ENCODE measurements at places on chromosomes 1 and 21. TPM values are rescaled to one million over a fixed set of nuclear protein-coding genes. Genes with fewer than 3 reads are reported as not detected.

DNA sequence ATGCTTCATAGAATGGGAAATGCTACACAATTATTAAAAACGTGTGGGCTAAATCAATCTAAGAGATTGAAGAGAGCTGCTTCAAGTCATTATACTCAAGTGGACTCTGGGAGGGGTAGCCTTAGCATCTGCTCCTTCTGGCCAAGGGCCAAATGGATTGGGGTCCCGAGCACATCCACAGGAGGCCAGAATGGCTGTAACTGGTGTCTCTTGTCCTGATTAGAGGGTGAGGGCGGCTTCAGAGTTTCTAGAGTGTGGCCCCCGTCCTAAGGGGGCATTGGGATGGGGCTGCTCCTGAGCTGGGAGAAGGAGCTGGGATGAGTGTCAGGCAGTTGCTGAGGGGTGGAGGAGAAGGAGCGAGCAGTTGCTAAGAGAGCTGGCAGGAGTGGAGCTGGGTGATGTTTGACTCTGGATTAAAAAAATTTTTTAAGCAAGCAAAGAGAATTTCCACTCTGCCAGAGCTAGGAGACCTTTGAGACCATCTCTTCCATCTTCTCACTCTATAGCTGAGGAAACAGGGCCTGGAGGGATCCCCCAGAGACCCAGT, 71.3 kb upstream of the TLR5 start:
- DNase-seq: no peak

DNA sequence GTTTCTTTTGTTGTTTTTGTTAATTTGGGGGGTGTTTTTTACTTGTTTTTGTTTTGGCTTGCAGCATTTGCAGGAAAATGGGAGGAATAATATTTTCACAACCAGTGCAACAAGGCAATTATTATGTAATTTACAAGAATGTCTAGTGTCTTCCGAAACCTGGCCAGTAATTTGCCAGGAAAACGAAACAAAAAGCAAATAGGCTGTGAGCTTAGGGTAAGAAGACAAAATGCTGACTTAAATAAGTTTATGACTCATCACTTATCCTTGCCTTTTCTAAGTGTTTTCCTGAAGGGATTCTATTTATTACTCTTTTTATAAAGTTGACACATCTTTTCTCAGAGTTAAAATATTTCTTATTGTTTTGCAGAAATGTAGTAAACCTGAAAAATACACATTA, 49.8 kb downstream of the KCNT2 start:
- peak; percentile 43 for DNase-seq

- no peak for DNase-seq
Measured at GRCh38 chr1:197343663-197344273, 75.7 kb downstream of the CRB1 start.

DNA sequence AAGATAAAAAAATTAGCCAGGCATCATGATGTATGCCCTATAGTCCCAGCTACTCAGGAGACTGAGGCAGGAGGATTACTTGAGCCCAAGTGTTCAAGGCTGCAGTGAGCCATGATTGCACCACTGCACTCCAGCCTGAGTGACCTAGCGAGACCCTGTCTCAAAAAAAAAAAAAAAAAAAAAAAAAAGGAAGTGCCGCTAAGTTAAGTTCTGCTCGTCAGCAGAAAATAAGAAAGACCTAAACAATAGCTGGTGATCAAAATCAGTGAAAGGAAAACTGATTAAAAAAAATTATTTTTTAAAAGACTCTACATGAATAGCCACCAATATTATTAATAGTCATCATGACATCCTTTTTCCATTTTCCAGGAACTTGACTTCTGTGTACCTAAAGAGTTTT, 44.2 kb upstream of the MTR start:
- DNase-seq: no peak

- no peak for DNase-seq
Measured at GRCh38 chr1:182877842-182878241, 38.7 kb downstream of the DHX9 start.

DNA sequence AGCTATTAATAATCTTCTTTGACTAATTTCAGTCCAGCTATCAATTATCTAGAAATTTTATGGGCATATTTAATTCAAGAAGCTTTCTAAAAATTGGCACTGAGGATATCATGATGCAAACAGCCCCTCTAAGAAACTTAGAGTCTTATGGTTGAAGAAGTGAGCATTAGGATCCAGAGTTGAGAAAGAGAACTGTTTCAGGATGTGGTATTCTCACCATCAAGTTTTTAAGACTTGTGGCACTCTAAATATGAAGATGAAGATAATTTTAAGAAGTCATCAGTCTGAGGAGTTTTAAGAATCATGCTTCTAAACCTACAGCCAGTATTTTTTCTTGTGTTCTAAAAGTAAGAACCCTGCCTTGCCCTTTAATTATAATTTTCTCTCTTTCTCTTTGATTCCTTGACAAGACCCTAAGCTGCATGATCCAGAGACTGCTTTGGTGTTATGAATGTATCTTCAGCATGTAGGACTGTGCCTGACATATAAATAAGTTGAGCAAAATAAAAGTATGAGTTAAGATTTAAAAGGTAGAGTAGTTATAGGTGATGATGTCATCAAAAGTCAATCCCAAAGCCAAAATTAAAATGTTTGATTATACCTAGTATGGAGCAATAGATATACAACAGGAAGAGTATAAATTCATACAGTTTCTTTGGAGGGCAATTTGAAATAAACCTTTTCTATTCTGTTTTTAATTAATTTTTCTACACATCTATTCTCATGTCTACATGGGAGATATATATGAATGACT, 39.1 kb downstream of the RPS6KC1 start:
- DNase-seq: no peak

- DNase-seq: no peak
Measured at GRCh38 chr1:104264521-104264920, 514.8 kb downstream of the AMY1C start.

- DNase-seq: no peak
Measured at GRCh38 chr1:154999571-155000410, 2.8 kb upstream of the ZBTB7B start.

DNA sequence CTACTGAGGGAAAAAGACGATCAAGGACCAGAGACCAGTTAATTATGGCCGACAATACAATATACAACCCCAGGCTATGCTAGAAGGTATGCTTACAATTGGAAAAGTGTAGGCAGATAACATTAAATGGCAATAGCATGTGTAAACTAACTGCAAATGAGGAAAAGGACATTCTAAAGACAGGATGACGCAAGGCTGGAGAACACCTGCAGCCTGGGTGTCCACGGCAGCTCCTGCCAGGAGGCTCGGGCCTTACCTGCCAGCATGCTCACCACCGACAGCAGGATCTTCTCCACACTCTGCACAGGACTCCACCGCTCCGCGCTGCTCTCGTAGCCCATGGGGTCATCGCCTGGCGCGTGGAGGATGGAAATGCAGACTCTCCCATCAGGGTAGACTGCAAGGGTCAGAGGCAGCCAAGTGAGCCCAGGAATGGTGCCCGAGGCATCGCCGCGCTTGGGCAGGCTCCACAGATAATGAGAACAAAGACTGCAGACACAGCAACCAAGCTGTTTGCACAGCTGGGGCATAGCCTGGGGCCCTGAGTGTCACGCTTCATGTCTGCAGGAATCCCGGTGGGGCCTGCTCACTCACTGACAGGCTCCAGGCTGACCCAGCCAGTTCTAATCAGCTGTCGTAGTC, 28.2 kb downstream of the UBE2G2 start:
- DNase-seq: no peak

DNA sequence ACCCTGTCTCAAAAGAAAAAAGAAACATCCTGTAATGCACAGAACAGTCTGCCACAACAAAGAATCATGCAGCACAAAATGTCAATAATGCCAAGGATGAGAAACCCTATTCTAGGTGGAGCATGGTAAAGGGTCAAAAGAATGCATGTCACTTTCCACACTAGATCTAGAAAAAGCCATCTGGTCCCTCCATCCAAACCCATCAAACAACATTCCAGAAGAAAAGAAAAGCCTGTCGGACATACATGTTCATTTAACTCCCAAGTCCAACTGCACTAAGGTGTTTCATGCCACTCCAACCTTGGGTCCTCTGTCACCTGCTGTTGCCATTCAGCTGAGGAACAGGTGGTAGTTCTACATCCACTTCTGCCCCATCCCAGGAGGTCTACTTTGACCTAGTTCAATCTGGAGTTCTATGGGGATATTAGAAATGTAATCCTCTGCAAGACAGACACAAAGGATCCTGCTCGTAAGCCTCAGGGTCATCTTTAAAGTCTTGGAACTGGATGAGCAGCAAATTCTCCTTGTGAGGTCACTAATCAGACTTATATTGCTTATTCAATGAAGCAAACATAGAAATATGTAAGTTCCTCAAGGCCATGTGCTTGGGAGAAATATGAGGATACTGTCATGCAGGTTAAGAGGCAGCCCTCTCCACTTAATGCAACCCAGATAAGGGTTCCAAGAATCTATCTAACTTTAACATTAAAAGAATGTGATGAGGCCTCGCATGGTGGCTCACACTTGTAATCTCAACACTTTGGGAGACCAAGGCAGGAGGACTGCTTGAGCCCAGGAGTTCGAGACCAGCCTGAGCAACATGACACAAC, 3.7 kb downstream of the DEDD start:
- DNase-seq: no peak

- DNase-seq: no peak
Measured at GRCh38 chr1:158366783-158367182, 13.1 kb downstream of the CD1E start.

- DNase-seq: no peak
Measured at GRCh38 chr1:8955406-8955805, 9.7 kb downstream of the CA6 start.

GRCh38 chr1:5490635-5491034, 501.6 kb downstream of the NPHP4 start:
- DNase-seq: no peak

DNA sequence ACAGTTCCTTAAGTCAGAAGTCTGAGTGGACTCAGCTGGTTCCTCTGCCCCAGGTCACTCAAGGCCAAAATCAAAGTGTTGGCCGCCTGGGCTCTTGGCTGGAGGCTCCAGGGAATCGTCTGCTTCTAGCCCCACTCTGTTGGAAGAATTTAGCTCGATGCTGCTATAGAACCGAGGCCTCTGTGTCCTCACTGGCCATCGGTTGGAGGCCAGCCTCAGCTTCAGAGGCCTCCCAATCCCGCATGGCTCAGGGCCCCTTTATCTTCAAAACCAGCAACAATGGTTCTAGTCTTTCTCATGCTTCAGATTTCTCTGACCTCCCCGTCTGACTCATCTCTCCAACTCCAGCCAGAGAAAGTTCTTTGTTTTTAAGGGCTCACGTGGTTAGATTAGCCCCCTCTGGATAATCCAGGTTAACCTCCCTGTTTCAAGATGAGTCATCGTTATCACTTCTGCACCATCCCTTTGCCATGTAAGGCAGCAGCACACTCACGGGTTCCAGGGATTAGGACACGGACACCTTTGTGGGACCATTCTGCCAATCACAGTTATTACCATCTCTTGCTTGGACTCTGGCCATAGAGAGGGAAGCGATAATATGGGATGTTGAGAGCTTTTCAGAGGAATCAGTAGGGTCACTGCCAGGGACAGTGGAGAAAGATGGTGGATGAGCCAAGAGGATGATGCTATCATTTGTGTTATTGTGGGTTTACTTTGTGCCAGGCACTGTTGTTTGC, 13.6 kb downstream of the FHAD1 start:
- peak; percentile 40 for DNase-seq

- no peak for DNase-seq
Measured at GRCh38 chr21:24955275-24955961, 651.9 kb downstream of the MRPL39 start.

- no peak for DNase-seq
Measured at GRCh38 chr21:37350472-37350871, 16.1 kb upstream of the DYRK1A start.

DNA sequence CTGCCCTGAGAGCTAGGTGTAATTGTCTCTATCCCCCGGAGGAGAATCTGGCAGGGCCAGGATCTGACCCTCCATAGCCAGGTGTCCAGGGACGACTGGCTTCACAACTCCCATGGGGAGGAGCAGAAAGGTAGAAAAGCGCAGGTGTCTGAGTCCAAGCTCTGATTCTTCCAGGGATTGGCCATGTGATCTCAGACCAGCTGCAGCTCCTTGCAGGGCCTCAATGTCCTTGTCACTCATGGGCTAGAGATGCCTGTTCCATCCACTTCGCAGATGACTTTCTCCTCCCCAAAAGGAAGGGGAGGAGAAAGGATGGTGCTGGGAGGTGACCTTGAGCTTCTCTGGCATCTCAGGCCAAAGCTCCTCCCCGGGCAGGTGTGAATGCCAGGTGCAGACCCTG, 22.7 kb downstream of the HSPG2 start:
- DNase-seq: no peak

DNA sequence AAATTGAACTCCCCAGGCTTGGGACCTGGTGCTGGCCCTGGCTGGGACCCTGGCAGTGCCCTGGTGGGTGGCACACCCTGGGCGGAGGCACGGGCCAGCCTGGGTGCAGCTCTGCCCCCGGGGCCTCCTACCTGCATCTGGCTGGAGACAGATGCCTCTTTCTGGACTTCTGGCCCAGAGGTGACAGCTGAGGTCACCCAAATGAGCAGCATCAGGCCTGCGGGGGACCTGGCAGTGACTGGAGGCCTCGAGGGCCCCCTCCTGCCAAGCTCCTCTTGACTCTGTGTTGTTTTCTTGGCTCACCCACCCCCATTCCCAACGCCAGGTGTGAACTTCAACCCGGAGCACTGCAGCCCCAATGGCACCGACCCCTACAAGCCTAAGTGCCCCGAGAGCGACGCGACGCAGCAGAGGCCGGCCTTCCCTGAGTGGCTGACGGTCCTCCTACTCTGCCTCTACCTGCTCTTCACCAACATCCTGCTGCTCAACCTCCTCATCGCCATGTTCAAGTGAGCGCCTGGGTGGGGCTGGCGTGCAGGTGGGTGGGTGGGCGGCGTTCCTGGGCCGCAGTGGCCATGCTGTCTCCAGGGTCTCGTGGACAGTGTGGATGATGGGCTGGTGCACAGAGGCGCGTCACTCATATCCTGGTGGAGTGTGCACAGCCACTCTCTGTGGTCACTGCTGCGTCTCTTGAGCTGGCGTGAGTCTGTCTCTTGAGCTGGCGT, 41.6 kb upstream of the LRRC3 start:
- DNase-seq: no peak

- DNase-seq: no peak
Measured at GRCh38 chr1:11957398-11957797, 22.8 kb upstream of the MFN2 start.

GRCh38 chr1:170669586-170670530, 5.9 kb downstream of the PRRX1 start:
- DNase-seq: no peak

GRCh38 chr21:29145852-29146453, 15.5 kb downstream of the MAP3K7CL start:
- DNase-seq: no peak

The EFNA3 gene
- total RNA-seq: 1.9 TPM

The RGSL1 gene
- total RNA-seq: not detected

The TNNT2 gene
- total RNA-seq: not detected

The GJA9 gene
- not detected for total RNA-seq

The TGFBR3 gene
- total RNA-seq: 12.5 TPM

The CHI3L2 gene
- total RNA-seq: not detected

The OR2M7 gene
- not detected for total RNA-seq

The SPATA6 gene
- 1.6 TPM for total RNA-seq

The CELA2A gene
- not detected for total RNA-seq

The SV2A gene
- 6.3 TPM for total RNA-seq

The WNT9A gene
- total RNA-seq: 4.9 TPM

The SRGAP2B gene
- 73.1 TPM for total RNA-seq

The LRRC39 gene
- total RNA-seq: 0.20 TPM

The KCND3 gene
- total RNA-seq: under 0.01 TPM

The RGS16 gene
- total RNA-seq: not detected

The TCHH gene
- not detected for total RNA-seq
